AG08396 (cell line): ENCODE measurements at places on chromosomes 7 and 10.

DNA sequence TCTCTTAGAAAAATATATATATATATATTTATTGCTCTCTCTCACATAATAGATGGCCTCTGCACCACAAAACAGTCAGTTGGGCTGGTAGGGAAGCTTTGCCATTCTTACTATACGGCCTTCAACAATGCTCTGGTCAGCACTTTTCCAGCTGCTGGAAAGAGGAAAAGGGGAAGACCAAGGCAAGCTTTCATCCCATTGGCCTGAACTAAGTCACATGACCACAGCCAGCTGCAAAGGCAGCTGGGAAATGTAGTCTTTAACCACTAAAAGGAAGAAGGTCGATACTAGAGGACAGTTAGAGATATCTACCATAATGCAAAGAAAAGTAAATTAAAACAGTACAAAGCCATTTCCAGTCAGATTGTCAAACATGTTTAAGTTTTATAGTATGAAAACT, 58.4 kb upstream of the MACROH2A2 start:
- DNase-seq, result peak; percentile 82

- no peak for DNase-seq
These were observed 87.1 kb upstream of the AFAP1L2 start for GRCh38 chr10:114491419-114491818.

- peak; percentile 76 for DNase-seq
These were observed 115.2 kb downstream of the SORBS1 start for GRCh38 chr10:95445837-95446486.

DNA sequence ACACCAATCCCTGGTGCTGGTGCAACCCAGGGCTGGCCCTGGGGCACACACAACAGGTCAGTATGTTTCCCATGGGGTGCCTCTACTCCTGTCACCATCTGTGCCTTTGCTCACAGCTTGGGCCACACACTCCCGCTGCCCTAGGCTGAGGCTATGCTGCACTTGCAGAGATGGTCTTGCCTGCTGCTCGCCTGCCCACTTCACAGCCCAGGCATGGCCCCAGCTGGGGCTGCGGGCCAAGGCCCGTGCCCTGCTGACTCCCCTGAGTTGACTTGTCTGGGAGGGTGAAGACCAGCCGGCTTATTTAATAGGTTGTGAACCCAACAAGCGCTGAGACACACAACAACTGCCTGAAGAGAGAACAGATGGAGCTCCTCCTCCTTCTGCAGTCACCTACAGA, 184.1 kb downstream of the ZNF33B start:
- DNase-seq, result no peak

DNA sequence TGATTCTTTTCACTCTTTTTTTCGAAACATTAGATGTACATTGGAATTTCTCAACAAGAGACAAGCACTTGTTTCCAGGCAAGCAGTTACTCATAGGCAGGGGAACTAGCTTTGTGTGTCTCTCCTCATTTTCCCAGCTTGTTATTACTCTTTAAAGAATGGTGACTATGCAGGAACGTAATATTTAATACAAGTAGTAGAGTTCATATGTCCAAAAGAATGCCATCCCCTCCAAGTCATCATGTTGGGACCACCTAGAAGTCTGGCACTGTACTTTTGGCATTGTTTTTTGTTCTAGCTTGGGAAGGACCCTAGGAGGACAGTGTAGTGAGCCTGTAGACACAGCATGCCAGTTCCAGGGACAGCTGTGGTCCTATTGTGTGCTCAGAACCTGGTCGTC, 650.7 kb downstream of the INHBA start:
- no peak for DNase-seq

DNA sequence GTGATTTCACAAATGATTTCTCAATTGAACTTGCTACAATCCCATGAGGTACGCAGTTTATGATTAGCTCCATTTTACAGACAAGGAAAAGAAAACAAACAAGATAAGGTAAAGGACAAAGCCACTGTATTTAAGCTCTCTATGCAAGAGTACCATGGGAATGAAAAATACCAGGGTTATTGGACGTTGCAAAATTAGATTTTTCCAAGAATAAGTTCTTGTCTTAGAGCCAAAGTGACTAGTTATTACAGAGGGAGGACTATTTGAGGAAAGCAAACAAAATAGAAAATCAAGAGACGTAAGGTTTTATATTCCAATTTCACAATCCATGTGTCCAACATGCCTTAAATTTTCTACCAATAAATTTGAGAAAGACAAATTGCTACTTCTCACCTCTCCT, 97.9 kb upstream of the PTN start:
- DNase-seq, result no peak

DNA sequence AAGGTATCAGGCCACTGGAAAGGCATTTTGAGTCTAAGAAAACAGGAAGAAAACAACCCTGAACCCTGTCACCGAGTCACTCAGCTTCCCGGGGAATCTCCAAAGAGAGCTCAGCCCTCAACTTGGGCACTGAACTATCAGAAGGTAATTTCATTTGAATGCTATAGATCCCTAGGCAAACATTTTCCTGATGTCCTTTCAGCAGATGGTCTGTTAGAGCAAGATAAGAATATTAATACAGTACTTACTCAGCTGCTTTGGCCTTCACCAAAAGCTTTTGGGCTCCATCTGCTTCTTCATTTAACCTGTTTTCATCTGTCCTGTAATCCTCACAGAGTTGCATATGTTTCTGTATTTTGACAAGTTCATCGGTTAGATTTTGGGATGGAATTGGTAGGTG, 34.2 kb upstream of the LAMB1 start:
- DNase-seq, result no peak

DNA sequence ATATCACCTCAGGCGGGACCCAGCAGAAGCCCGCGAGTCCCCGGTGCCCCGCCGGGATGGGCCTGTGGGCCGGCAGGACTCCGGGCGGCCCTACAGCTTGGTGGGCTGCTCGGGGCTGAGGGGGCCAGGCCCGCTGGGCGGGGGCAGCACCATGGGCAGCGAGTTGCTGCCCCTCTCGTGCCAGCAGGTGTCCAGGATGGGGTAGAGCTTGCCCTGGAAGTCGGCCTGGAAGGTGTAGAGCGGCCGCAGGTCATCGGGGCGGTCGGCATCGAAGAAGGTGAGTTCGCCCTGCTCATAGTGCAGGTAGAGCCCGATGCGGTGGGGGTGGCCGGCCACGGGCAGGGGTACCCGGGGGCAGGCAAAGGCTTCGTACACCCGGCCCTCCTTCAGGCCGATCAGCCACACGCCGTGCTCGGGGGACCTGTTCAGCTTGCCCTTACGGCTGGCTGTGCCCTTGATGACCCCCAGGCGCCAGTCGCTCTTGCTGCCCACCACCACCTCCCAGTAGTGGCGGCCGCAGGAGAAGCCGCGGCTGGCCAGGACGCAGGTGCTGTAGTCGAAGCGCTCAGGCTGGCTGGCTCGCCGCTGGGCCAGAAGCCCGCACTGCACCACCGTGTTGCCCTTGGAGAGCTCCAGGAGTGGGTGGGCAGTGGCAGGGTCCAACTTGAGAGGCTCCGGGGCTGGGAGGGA, 4.3 kb upstream of the NSUN5 start:
- no peak for DNase-seq

DNA sequence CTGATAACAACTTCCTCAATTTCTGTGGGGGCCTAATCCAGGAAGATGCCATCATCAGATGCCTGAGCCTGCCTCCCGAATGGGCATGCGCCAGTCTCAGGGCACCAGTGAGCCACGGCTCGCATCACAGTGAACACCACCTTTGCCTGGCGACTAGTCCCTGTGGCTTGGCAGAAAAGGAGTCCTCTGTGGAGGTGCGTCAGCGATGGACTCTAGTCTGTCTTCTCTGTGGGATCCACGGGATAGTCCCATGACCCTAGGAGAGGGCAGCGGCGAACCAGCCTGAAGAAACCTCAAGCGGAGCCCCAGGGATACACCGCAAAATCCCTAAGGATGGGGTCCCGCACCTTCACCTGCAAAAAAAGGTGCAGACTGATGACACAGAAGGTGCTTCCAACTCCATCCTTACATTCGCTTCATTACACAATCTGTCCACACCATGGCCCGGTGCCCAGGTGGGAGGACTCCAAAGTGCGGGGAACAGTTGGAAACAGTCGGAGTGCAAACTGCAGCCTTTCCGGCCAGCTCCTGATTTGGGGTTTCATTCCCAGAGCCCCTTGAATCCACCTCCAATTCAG, 35.1 kb upstream of the ZNF273 start:
- no peak for DNase-seq

DNA sequence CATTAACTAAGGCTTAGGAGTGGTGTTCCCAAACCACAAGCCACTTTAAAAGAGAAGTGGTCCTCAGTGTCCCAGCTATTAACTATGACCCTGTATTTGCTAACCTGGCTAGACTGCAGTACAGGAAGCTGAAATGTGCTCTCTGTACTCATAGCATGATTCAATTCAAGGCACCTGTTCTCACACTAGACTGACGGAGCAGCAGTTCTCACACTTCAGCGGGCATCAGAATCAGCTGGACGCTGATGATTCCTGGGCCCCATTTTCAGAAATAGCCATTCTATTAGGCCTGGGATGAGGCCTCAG, 24.5 kb upstream of the MSRB2 start:
- DNase-seq, result no peak

DNA sequence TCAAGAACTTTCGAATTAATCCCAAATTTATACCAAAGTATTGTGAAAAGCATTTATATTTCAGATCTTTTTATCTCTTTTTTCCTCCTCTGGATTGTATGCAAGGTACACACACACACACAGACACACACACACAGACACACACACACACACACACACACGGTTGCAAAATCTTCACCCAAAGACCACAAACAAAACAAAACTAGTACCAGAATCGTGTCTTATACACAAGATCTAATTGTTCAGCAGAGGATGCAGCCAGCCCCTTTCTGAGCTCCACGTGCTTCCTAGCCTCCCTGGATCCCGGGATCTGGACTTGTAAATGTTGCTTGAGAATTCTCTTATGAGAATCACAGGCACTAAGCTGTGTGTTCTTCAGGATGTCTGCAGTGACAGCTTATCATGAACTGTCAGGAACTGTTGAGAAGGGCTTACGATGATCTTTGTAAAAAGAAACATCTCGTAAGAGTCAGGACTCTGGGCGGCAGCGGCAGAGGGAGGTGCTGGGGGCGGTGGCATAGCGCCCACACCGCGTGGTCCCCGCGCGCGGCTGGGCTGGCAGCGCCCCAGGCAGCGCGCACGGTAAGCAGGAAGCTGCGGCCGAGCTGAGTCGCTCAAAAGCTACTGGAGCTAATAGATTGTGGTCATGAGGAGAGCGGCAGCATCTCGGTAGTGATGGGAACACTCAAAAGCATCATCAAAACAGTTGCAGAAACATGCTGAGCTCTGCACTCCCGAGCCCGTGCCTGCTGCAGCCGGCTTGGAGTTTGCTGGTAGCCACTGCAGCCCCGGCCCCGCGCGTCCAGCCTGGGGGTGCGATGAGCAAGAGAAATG, 277.6 kb downstream of the GATA3 start:
- DNase-seq, result peak; percentile 18

DNA sequence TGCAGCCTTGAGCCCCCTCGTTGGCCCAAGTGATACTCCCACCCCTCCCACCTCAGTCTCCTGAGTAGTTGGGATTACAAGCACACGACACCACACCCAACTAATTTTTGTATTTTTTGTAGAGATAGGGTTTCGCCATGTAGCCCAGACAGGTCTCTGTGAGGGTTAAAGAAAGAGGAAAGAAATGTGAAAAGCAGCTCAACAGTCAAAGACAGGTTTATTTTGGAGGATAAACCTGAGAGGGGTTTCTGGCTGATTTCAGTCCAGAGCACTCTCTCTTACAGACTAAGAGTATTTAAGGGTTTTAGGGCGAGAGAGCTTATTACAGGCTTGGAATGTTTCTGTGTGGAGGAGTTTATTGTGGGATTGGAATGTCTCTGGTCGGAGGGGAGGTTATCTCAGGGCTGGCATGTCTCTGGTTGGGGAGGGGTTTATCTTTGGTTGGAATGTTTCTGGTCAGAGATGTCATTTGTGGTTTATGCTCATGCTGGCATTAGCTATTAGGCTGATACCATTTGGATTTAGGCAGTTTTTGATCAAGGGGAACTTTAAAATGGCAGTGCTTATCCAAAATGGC, 26.1 kb upstream of the SNX10 start:
- no peak for DNase-seq

- peak; percentile 52 for DNase-seq
These were observed 23.9 kb downstream of the OPALIN start for GRCh38 chr10:96334616-96335526.

DNA sequence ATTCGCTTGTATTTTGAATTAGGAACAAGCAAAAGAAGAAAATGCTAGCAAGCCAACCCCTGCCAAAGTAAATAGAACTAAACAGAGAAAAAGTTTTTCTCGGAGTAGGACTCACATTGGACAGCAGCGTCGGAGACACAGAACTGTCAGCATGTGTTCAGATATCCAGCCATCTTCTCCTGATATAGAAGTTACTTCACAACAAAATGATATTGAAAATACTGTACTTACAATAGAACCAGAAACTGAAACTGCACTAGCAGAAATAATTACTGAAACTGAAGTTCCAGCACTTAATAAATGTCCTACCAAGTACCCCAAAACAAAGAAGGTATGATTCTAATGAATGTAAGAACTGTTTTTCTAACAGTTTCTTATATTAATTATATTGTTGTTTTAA, 87.9 kb downstream of the KMT2E start:
- DNase-seq, result no peak

- DNase-seq, result no peak
These were observed 16.0 kb downstream of the HDAC9 start for GRCh38 chr7:18511351-18512140.

DNA sequence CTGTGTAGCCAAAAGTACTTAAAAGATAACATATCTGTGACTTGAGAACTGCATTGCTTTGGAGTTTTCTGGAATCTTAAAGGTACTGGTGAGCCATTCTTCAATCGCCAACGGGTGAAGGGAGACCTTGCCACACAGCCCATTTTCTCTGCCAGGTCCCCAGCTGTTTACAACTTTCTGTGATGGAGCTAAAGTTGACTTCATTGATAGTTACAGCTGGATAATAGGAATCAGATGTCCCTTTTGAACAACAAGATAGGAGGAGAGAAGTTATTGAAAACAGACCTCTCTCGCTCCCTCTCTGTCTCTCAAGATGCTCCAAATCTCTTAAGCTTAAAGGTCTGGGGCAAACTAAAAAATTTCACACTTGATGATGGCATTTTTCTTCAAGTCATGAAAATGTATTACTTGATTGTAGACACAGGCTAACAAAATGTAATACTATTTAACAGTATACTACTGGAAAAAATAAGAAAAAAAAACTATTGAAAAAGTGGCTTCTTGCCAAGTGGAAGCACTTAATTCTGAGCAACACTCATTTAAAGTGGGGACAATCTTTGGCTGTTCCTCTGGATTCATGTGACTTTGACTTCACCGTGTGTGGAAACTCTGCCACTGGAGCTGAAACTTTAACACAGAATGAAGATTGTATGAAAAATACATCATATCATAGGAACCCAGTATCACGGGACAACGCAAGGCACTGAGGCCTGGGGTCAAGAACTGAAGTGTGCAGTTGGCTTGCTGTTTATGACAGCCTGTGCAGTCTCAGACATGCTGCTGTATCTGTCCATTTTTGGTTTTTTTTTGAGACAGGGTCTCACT, 78.4 kb upstream of the AFAP1L2 start:
- DNase-seq, result no peak

- DNase-seq, result peak; percentile 25
These were observed 11.2 kb upstream of the TECTB start for GRCh38 chr10:112271982-112272381.

- DNase-seq, result no peak
These were observed 103.2 kb downstream of the NPSR1 start for GRCh38 chr7:34761206-34761605.
